ENCODE measurements at places on chromosomes 6 and 20. TPM values are rescaled to one million over a fixed set of nuclear protein-coding genes. Genes with fewer than 3 reads are reported as not detected.

DNA sequence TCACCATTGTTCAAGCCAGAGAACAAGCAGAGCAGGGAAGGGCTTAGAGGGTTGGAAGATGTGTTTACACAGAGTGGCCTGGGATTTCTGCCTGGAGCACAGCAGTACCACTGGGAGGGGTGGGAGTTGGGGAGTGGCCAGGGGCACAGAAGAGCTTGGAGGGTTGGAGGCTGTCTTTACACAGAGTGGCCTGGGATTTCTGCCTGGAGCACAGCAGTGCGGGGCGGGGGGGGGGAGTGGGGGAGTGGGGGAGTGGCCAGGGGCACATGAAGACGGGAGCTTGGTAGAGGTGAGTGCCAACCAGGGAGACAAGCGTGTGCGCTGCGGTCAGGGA, 50.9 kb downstream of the WDR27 start:
- no peaks in the 10 kb centered on the region for H3K36me3 ChIP-seq
- peaks cover 10% of the 10 kb centered on the region for H3K4me1 ChIP-seq
- no peak overlapping the region for H3K27ac ChIP-seq
- no peak for DNase-seq

GRCh38 chr20:38405132-38405531, 30.0 kb downstream of the SNHG17 start:
- H3K27ac ChIP-seq = no peak overlapping the region
- peaks cover 26% of the 10 kb centered on the region for H3K36me3 ChIP-seq
- DNase-seq = no peak
- no peaks in the 10 kb centered on the region for H3K27me3 ChIP-seq
- H3K4me3 ChIP-seq = no peak overlapping the region
- no peaks in the 10 kb centered on the region for H3K4me1 ChIP-seq

DNA sequence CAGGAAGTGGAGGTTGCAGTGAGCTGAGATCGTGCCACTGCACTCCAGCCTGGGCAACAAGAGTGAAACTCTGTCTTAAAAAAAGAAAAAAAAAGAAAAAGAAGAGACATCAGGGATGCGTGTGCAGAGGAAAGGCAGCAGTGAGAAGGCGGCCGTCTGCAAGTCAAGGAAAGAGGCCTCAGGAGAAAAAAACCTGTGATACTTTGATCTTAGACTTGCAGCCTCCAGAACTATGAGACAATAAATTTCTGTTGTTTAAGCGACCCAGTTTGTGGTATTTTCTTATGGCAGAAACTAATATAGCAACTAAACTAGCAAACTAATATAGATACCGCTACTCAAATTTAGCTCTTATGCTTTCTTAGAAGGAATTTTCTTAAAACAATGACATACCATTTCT, 36.1 kb downstream of the FGD2 start:
- no peak overlapping the region for H3K27ac ChIP-seq
- H3K4me1 ChIP-seq = peaks cover 69% of the 10 kb centered on the region

The BPI gene
- not detected for total RNA-seq

DNA sequence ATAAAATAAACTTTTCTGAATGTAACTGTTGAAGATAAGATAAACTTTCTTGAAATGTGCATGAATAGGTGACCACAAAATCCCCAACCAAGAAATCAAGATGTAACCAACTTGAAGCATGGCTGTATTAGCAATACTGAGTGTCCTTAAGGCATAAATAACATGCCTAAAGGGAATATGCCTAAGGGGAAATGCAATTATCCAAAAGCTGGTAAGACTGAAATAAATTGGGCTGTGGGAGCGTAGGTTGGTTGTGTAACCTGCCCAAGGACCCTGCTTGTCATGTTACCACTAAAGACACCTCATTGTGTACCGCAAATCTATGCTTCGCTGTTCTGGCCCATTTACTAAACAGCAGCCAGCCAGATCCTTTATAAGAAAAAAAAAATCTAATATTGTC, 200.8 kb upstream of the PDE10A start:
- no peak overlapping the region for H3K27ac ChIP-seq
- H3K27me3 ChIP-seq = peaks cover 12% of the 10 kb centered on the region
- H3K4me1 ChIP-seq = no peaks in the 10 kb centered on the region
- H3K4me3 ChIP-seq = no peak overlapping the region
- H3K36me3 ChIP-seq = no peaks in the 10 kb centered on the region
- no peak for DNase-seq

GRCh38 chr6:82534876-82535275, 171.3 kb downstream of the TPBG start:
- H3K4me1 ChIP-seq = no peaks in the 10 kb centered on the region
- no peak overlapping the region for H3K4me3 ChIP-seq
- no peak for DNase-seq
- no peaks in the 10 kb centered on the region for H3K27me3 ChIP-seq

DNA sequence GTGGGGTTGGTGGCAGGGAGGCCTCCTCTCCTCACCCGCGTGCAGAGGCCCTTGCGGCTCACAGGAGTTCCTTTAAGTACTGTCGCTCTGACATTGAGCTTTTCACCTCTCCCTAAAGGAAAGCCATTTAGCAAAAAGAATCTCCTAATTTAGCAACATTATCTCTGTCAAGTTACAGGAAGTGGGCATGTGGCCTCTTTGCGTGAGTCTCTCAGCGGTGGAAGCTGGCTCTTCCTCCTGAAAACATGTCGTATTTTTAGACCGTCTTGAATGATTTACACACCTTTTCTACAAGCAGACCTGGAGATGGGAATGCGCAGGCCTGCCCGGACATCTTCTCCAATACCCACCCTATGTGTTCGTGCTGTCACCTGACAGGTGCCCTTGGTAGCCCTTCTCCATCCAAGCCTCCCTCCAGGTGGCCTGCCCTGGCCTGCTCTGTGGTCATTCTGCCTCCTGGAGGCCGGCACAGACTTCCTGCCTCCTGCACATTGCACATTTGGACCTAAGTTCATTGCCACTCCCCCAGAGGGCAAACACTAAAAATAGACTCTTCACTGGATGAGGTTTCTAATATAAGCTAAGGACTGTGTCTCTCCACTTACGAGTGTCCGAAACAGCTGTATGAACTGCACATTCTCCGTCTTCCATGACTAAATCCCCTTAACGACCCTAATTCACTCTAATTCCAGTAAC, 18.5 kb upstream of the PHACTR3 start:
- H3K27me3 ChIP-seq = peaks cover 12% of the 10 kb centered on the region
- H3K36me3 ChIP-seq = no peaks in the 10 kb centered on the region
- peak; percentile 38 for DNase-seq
- H3K4me1 ChIP-seq = peaks cover 18% of the 10 kb centered on the region
- H3K4me3 ChIP-seq = no peak overlapping the region

DNA sequence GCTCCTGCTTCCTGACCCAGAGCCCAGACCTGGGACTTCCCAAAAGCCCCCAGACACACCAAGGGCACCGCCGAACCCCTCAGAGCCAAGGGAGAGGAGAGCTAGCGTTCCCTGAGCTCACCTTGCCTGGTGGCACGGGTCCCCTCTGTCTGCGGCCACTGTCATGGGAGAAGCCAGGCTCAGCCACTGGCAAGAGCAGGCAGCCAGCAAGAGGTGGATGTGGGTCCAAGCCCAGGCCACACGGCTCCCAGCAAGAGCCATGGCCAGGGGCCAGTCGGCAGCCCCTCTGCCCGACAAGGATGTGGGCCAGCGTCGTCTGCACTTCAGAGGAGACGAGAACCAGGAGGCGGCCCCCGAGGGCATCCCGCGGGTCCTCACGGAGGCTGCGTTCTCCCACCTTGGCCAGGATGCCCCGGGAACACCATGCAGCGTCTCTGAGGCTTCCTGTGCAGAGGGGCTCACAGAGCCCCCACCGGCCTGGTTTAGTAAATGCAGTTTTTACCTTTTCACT, 2.2 kb upstream of the PPDPF start:
- H3K4me1 ChIP-seq = peaks cover 9% of the 10 kb centered on the region
- DNase-seq = no peak
- peaks cover 20% of the 10 kb centered on the region for H3K36me3 ChIP-seq
- no peak overlapping the region for H3K27ac ChIP-seq
- H3K27me3 ChIP-seq = peaks cover 12% of the 10 kb centered on the region
- H3K4me3 ChIP-seq = no peak overlapping the region

The OR2H2 gene
- total RNA-seq = not detected

GRCh38 chr6:83311231-83311630, 118.1 kb downstream of the RWDD2A start:
- peaks cover 4% of the 10 kb centered on the region for H3K27me3 ChIP-seq
- no peak for DNase-seq
- no peaks in the 10 kb centered on the region for H3K36me3 ChIP-seq
- H3K27ac ChIP-seq = no peak overlapping the region
- H3K4me1 ChIP-seq = peaks cover 8% of the 10 kb centered on the region

DNA sequence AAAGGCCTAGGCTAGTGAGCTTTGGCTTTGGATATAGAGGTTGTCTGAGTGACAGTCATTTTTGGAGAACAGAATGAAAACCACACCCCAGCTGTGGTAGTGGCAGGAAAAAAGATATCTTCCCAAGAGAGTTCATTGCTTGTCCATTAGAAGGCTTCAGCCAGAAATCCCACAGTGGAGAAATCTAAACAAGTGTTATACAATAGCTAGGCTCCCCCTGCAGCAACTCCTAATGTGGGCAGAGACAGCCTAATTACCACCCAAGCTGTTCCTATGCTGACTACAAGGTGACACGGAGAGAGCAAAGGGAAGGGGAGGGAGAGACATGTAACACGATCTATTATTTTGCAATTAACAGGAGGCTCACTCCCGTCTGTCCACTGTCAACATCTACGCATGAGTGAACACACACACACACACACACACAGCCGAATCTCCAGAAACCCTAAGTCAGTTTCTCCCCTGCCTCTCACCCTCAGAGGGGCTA, 147.5 kb upstream of the TCF21 start:
- no peaks in the 10 kb centered on the region for H3K4me1 ChIP-seq
- H3K4me3 ChIP-seq = no peak overlapping the region
- no peak overlapping the region for H3K27ac ChIP-seq
- no peaks in the 10 kb centered on the region for H3K36me3 ChIP-seq

- DNase-seq = no peak
- no peak overlapping the region for H3K4me3 ChIP-seq
- peaks cover 11% of the 10 kb centered on the region for H3K36me3 ChIP-seq
- H3K4me1 ChIP-seq = no peaks in the 10 kb centered on the region
These were observed 418.6 kb downstream of the CDKAL1 start for GRCh38 chr6:20952699-20953474.

The SRPK1 gene
- 81.2 TPM for total RNA-seq

- no peak overlapping the region for H3K4me3 ChIP-seq
- H3K4me1 ChIP-seq = no peaks in the 10 kb centered on the region
- no peak overlapping the region for H3K27ac ChIP-seq
- no peaks in the 10 kb centered on the region for H3K27me3 ChIP-seq
These were observed 107.1 kb downstream of the CDYL start for GRCh38 chr6:4883298-4883697.

DNA sequence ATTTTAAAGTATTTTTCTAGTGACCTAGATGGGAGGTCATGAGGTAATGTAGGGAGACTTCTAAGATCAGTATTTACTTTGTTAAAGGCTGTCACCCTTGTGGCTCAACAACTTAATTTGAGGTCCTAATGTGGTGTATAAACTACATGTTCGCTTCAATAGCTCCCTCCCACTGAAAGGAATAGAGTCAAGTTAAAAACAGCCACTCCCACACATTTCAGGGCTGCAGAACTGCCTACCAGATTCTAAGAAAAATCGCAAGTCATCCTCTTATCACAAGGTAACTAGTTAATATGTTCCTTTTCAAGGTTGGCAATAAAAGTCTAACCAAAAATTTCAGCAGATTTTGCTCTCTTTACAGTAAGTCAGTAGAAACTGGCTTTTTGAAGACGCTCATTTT, 15.1 kb downstream of the GSTA1 start:
- no peaks in the 10 kb centered on the region for H3K36me3 ChIP-seq
- H3K4me3 ChIP-seq = no peak overlapping the region
- no peak for DNase-seq

- peaks cover 2% of the 10 kb centered on the region for H3K36me3 ChIP-seq
- no peaks in the 10 kb centered on the region for H3K27me3 ChIP-seq
- peaks cover 12% of the 10 kb centered on the region for H3K4me1 ChIP-seq
- H3K4me3 ChIP-seq = no peak overlapping the region
- no peak overlapping the region for H3K27ac ChIP-seq
These were observed 68.2 kb upstream of the FUCA2 start for GRCh38 chr6:143579703-143580102.
